ENCODE measurements at places on chromosomes 5 and 9.

- no peak for DNase-seq
Measured at GRCh38 chr5:14469551-14470377, 111.8 kb upstream of the OTULINL start.

DNA sequence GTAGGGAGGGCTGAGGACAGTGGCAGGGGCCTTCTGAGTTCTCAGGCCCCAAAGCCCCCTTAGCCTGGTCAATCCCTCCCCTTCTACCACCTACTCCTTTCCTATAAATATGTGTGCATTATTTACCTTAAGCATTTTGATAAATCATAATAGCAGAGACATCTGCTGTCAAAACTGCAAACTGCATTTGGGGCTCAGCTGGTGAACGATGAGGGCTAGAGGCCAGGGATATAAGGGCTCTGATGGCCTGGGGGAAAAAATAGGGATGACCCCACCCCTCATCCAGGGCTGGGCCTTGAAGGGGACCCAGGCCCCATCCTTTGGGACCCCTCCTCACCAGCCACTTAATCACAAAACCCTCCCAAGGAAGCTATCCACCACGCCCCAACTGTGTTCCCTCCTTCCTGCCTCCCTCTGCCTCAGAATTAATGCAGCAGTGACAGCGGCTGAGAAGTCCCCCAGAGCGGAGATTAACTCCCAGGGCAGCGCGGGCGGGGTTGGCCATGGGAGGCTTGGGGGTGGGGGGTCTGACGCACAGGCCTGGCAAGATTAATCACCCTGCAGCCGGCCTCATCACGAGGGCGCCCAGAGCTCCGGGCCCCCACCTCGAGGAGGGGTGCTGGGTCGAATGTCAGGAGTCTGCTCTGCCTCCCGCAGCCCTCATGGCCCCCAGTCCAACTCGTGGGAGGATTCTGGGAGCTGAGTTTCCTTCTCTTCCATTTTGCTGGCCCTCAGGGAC, 42.1 kb downstream of the CXXC5 start:
- DNase-seq = no peak

DNA sequence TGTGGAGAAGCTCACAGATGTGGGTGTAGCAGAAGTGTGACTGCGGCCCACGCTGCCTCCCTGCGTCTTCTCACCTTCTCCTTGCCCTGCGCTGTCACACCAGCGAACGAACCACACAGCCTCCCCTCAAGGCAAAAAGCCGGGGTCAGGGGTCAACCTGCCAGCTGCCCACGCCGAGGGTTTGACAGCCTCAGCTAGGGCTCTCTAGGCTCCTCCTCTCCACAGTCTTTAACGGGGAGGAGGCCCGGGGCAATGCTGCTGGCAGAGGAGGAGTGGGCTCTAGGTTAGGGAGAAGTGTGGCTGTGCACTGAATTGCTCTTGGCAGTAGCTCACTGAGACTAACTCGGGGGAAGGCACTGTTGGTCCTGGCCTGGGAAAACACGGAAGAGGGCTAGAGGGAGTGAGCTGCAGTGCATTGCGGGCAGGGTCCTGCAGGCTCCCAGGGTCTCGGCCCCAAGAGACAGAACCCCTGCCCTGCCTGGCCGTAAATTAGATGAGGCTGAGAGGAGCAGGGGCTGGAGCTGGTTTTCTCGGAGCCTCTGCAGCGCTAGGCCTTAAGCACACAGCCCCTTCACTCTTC, 4.2 kb upstream of the TRIM52 start:
- no peak for DNase-seq

GRCh38 chr5:17283121-17283415, 65.6 kb downstream of the BASP1 start:
- DNase-seq = no peak

DNA sequence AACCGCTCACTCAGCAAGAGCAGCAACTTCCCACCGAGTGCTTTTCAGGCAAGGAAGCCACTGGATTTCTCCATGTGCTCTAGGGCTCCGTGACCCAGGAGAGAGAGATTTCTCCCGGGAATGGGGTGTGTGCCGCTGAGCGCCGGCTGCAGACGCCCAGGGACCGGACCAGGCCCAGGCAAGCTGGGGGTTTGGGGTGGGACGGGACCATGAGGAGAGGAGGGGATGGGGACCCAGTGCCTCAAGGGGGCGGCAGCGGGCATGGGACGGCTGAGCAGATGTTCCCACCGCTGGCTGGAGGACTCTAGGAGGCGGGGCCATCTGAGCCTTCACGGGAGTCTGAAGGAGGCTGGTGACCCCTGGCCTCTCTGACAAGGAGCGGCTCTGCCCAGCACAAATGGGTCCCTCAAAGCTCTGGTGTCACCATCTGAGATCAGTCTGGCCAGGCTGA, 8.5 kb downstream of the LCN9 start:
- DNase-seq = no peak

- no peak for DNase-seq
Measured at GRCh38 chr5:176904276-176904675, 5.1 kb upstream of the HK3 start.

- DNase-seq = peak; percentile 14
Measured at GRCh38 chr5:54703133-54703532, 185.6 kb downstream of the SNX18 start.

- no peak for DNase-seq
Measured at GRCh38 chr9:136668983-136669790, 6.5 kb downstream of the EGFL7 start.

GRCh38 chr5:89728750-89729149, 680.8 kb downstream of the CETN3 start:
- DNase-seq = no peak

DNA sequence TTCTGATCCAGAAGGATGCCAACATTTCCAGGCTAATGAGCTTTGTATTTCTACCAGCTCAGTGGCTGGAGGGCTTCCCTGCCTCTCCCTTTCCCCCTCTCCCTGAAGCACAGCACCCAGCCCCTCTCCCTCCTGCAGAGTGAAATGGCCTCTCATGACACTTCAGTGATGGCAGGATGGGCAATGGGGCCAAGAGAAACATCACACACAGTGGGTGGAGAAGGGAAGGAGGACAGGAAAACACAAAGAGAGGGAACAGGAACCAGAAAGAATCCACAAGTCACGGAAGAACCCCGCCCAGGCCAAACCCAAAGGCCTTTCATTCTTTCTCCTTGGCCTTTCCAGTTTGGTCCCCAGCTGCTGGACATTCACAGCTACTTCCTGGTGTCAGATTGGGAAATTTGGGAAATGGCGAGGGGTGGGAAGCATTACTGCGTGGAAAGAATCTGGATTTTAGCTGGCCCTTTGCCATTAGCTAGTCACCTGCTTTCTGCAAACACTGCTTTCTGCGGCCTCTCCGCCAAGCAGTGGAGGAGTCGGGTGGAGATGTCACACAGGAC, 82.6 kb downstream of the GLDC start:
- no peak for DNase-seq

GRCh38 chr5:135628771-135629563, 50.2 kb upstream of the CXCL14 start:
- DNase-seq = no peak

DNA sequence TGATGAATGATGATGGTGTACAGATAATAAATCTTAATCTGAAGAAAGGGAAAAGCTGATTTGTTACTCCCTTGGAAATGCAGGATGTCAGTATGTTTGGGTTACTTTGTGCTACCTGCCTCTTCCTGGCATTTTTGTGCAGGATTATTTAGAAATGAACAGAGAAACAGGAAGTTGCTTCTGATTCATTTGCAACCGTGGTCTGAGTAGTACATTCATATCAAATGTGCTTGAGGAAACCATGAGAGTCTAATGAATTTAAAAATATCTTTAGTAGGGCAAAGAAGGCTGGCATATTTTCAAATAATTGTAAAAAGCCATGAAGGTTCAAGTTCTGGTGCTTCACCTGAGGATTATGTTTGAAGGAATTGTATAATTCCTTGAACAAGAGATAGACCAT, 391.6 kb downstream of the TMEM161B start:
- no peak for DNase-seq

DNA sequence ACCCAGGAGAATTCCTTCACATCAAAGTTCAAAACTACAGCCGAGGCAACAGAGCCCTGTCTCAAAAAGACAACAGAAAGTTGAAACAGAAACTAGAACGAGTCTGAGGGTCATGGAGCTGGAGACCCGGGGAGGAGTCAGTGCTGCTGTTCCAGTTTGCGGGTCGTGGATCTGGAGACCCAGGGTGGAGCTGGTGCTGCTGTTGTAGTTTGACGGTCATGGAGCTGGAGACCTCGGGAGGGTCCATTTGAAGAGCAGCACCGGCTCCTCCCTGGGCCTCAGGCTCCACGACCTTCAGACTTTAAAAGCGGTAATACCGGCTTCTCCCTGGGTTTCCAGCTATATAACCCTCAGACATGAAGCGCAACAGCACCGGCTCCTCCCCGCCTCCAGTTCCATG, 13.0 kb upstream of the LCN15 start:
- no peak for DNase-seq

- peak; percentile 4 for DNase-seq
Measured at GRCh38 chr5:84274585-84275468, 109.9 kb downstream of the EDIL3 start.

- no peak for DNase-seq
Measured at GRCh38 chr9:110626101-110626829, 42.3 kb upstream of the MUSK start.

DNA sequence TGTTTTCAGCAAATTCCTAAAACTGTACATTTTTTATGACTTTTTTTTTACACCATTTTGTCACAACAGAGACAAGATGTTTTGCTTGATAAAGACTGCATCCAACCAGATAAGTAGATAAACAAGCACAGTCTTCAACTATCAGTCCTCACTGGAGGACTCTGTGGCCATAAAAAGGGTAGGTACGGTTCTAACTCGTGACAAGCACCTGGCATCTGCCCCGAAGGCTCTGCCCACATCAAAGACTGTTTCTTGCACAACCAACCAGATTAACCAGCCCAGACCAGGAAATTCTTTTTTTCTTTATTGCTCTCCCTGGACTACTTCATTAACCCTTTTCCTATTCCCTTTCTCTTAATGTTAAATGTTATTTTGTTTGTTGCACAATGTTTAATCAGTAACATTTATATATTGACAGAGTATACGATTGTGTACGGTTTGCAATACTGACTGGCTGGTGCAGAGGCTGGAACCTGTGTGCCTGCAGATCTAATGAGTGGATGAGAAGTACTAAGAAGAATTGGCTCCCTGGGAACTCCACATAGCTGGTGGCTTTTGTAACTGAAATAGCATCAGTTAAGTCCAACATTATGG, 74.1 kb downstream of the SERINC5 start:
- DNase-seq = no peak

- DNase-seq = no peak
Measured at GRCh38 chr5:52837591-52838001, 49.9 kb downstream of the ITGA1 start.

- no peak for DNase-seq
Measured at GRCh38 chr9:114224247-114224610, 68.9 kb downstream of the COL27A1 start.

GRCh38 chr9:34252670-34253459, 74.0 kb downstream of the UBAP1 start:
- peak; percentile 61 for DNase-seq

DNA sequence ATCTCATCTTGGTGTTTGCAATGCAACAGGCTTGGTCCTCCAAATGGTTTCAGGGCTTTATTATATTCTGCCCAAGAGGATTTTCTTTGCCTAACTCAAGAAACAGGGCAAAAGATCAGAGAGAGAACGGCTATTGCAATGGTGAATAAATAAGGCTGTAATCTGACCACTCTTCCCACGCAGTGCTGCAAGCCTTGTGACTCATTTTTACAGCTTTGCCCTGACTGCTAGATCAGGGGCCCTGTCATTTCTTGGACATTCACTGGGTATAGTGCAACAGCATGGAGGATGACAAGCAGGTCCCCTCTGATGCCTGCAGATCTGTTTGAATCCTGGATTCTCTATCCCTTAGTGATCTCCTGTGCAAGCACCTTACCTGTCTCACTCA, 459.1 kb downstream of the EBF1 start:
- DNase-seq = no peak

DNA sequence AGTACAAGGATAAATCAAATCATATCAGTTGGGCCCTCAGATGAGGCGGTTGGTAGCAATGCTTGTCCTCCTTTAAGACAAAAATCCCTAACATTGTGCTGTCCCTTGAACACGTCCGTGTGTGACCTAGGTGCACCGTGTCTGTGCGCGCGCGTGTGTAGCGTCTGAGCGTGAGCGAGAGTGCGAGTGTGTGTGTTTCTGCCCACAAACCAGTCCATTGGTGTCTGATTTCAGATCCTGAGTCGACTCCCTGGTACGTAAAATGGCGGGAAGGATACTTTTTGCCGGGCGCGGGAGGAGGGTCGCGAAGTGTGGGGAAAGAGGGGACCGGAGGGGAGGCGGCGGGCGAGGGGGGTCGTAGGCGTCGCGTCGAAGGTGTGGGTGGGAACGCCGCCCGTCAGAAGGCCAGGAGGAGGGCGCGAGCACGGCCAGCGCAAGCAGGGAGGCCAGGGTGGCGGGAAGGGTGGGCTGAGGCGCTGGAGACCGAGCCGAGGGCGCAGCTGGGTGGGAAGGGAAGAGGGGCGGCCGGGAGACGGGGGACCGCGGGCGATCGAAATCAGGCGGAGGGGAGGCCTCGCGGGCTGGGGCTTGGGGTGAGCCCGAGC, 8.9 kb downstream of the OTP start:
- DNase-seq = no peak

DNA sequence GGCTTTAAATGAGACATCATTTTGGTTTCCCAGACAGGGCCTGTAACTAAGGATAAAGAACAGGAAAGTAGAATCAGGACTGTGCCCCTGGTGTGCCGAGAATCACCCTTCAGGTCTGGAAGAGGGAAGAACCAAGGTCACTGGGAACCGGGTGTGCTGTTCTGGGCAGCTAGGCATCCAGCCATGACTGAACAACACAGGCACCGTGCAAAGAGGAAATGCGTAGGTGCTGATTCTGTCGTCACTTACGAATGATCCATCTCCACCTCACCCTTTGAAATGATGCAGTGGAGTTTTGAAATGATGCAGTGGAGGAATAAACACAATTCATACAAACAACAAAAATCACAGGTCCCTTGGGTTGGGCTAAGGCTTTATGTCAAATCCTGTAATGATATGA, 64.4 kb downstream of the MAP1B start:
- DNase-seq = no peak

DNA sequence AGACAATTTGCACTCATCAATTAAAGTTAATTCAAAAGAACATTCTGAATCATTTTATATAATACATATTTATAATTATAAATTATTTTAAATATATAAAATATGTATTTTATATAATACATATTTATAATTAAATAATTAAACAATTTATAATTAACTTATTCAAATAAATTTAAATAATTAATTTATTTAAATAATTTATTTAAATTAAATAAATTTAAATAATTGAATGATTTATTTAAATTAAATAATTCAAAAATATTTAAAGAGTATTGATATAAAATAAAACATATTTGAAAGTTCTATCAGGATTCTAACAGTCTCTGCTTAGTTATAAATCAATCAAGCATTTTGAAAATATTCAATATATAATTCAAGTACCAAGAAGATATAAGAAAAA, 775.5 kb upstream of the CTNND2 start:
- DNase-seq = no peak

DNA sequence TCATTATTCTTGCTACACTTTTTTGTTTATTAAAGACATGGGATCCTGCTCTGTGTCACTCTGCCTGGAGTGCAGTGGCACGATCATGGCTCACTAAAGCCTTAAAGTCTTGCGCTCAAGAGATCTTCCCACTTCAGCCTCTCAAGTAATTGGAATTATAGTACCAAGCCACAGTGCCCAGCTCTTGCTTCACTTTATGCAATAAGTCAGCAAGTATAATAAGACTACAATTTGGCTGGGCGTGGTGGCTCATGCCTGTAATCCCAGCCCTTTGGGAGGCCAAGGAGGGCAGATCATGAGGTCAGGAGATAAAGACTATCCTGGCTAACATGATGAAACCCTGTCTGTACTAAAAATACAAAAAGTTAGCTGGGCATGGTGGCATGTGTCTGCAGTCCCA, 5.9 kb downstream of the C9orf153 start:
- no peak for DNase-seq

GRCh38 chr9:94922691-94923107, 196.2 kb downstream of the AOPEP start:
- DNase-seq = no peak

All from neuronal stem cell (in vitro differentiated cells).